ENCODE measurements at places on chromosomes 12 and 14. TPM values are rescaled to one million over a fixed set of nuclear protein-coding genes. Genes with fewer than 3 reads are reported as not detected.

DNA sequence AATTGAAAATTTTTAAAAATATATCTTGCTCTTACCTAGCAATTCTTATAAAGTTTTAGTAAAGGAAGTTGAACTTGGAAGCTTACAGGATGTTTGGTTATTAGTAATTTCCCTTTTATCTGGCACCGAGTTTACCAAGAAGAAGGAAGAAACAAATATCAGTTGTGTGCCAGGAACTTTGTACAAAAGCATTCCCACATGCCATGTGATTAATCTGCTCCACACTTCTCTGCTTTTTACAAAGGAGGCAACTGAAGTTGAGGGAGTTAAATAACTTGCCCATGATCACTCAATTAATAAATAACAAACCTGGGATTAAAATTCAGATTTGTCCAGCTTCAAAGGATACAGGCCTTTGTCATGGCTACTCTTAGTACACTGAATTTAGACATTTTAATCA lies 122.5 kb upstream of the BCAT1 start:
- no peak for DNase-seq

- no peak for DNase-seq
Measured at GRCh38 chr14:37650356-37651037, 55.1 kb downstream of the TTC6 start.

DNA sequence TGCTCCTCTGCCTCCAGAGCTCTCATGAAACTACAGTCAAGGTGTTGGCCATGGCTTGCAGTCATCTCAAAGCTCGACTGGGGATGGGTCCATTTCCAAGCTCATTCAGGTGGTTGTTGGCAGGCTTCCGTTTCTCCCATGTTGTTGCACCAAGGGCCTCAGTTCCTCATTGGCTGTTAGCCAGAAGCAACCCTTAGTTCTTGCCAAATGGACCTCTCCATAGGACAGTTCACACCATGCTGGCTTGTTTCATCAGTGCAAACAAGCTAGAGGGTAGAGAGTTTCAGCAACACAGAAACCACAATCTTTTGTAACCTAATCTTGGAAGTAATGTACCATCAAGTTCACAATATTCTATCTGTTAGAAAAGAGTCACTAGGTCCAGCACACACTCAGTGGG lies 22.7 kb upstream of the PPM1A start:
- DNase-seq: no peak

DNA sequence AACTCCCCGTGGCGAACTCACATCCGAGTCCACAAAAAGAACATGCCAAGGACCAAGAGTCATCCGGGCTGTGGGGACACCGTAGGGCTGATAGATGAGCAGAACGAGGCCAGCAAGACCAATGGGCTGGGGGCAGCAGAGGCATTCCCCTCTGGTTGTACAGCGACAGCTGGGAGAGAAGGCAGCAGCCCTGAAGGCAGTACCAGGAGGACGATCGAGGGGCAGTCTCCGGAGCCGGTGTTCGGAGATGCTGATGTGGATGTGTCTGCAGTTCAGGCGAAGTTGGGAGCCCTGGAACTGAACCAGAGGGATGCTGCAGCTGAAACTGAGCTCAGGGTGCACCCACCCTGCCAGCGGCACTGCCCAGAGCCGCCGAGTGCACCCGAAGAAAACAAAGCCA lies 50.7 kb downstream of the TBC1D30 start:
- DNase-seq: no peak

DNA sequence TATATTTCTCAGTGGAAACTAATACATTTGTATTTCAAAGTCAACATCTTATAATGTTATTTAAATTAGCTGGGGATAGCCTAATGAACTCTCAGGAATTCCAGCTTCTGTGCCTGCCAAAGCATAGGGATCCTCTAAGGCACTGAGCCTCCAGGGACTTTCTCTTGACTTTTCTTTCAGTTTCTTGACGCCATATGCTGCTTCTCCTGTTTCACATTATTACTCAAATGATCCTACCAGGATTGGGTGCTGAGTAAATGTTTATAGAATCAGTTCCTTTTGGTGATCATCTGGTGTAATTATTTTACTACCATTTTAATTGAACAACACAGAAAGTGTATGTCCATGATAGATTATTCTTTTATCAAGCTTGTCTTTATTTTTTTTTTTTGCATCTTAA lies 7.9 kb downstream of the METTL25 start:
- DNase-seq: no peak

DNA sequence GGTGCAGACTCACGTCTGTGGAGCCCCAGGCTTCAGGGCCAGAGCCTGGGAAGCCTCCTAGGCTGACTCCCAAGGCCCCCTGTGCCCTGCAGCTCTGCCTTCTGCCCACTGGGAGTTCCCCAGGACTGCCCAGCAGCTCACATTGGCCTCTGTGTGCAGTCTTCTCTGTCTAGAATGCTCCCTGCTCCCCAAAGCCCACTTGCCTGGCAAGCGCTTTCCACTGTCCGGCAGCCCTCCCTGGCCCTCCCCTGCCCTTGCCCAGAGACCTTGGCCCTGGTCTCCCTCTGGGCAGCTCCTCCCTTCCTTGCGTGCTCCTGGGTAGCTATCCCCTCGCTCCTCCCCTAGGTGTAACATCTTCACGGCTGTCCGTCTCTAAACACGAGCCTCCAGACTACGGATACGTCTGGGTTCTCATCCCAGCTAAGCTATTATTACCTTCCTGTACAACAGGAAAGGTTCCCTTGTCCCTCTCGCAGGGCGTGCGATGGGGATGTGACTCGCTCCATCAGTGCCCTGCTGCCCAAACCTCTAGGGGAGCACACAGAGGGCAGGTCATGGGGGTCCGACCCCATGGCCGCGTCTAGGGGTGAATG lies 325.5 kb upstream of the RTL1 start:
- no peak for DNase-seq

- peak; percentile 41 for DNase-seq
Measured at GRCh38 chr12:27733052-27733656, 22.5 kb downstream of the MRPS35 start.

DNA sequence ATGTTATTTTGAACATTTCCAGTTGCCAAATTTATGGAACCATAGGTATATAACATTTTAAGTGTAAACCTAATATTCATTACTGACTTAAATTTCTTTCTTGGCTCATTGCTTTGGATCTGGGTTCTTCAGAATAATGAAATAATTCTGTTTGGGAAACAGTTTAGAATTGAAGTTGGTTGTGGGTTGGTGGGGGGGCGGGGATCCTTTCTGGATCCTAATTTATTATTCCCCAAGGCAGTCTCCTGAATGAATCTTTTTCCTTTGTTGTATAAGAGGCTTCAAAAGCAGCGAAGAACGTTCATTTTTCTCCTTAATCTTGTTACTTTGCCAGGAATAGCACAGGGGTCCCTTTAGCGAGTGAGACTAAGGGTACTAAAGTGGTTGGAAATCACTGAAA lies 325.5 kb downstream of the FOXG1 start:
- no peak for DNase-seq

GRCh38 chr12:12017135-12017581 lies 53.6 kb upstream of the BCL2L14 start:
- no peak for DNase-seq

DNA sequence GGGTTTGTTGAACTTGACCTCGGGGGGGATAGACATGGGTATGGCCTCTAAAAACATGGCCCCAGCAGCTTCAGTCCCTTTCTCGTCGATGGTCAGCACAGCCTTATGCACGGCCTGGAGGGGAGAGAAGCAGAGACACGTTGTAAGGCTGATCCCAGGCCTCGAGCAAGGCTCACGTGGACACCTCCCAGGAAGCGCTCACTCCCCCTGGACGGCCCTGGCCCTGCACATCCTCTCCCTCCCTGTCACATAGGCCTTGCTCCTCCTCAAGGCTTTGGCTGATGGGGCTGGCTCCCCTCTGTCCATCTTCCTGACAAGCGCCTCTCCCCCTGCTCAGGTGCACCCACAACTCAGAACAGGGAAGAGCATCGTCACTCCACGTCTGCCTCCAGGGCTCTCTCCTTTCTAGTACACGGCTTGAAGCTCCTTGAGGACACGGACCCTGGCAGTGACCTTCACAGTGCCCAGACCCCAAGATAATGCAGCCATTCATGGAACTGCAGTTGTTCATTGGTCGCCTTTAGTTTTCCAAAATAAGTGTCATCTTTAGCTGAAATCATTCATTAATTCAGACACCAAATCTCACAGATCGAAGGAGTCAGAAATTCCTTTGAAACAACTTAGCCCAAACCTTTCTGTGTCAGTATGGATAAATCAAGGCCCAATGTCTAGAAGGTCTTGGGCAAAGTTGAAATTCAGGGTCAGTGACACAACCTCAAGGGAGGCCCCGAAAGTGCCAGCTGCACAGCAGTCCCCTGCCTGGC lies 9.7 kb downstream of the SERPINA1 start:
- no peak for DNase-seq

Gene RAD9B
- total RNA-seq: 0.87 TPM

Gene BEGAIN
- total RNA-seq: not detected

Gene HCAR2
- total RNA-seq: not detected

Gene NTS
- total RNA-seq: not detected

Gene KRT86
- total RNA-seq: not detected

Gene CCDC198
- not detected for total RNA-seq

Gene CFAP54
- 0.40 TPM for total RNA-seq
